Activated T-helper 1 cell treated with anti-CD3 and anti-CD28 coated beads, Interleukin-12 subunit alpha, Interleukin-12 subunit beta, Interleukin-2, Interleukin-4 antibody, amounts not matched to agents 30 ng/mL and 10 ng/mL and 1 ng/mL, durations not matched to agents 14 hours and 24 hours and 36 hours (primary cell): ENCODE measurements at places on chromosomes 6 and 20.

DNA sequence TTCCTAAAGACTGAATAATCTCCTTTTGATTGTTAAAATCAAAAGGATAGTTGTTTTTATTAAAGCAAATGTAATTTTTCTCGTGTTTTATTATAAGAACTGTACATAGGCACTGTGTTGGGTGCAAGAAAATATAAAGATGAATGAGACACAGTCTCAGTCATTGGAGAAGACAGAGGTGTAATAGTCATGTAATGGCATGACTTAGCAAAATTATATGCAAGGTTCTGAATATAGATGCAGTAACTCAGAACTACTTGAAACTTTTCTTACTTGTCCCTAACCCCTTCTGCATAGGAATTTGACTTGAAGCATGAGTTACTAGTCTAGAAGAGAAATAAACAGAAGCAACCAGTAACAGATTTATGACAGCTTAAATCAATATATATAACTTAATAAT lies 14.9 kb downstream of the WTAP start:
- no peak for DNase-seq

- peak; percentile 39 for DNase-seq
Observed at GRCh38 chr6:144344646-144345045, 59.5 kb downstream of the UTRN start.

- DNase-seq = no peak
Observed at GRCh38 chr20:35618263-35619131, 2.9 kb downstream of the SPAG4 start.

GRCh38 chr6:38640216-38640909 lies 634 bp upstream of the BTBD9 start:
- DNase-seq = no peak

- no peak for DNase-seq
Observed at GRCh38 chr20:5835321-5835821, 85.2 kb downstream of the SHLD1 start.

DNA sequence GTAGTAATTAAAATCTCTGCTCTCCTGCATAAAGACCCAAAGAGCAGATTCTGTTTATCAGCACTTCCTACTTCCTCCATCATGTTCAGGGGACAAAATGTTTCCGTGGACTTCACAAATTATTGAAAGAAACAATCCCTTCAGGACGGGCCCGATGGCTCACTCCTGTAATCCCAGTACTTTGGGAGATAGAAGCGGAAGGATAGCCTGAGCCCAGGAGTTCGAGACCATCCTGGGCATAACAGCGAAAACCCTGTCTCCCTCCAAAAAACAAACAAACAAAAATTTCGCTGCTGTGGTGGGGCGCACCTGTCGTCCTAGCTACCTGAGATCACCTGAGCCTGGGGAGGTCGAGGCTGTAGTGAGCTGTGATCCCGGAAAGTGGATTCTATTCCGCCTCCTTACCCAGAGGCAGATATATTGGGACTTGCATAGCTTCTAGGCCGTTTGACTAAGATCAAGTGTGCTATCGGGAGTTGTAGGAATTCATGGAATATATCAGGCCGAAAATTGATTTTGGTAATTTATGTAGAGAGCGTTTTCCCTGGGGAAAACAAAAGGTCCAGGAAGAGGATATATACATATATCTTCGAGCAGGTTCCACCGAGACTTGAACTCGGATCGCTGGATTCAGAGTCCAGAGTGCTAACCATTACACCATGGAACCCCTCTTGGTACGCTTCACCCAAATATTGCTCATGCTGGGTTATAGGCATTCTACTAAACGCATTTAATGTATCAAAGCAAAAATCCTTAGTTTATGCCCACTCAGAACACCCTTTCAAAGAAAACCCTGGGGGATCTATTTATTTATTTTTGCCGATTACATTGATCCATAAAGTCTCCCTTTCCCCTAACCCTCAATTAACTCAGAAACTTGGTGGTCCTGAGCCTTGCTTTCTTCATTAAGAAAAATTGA lies 74.5 kb upstream of the ZNF184 start:
- no peak for DNase-seq

DNA sequence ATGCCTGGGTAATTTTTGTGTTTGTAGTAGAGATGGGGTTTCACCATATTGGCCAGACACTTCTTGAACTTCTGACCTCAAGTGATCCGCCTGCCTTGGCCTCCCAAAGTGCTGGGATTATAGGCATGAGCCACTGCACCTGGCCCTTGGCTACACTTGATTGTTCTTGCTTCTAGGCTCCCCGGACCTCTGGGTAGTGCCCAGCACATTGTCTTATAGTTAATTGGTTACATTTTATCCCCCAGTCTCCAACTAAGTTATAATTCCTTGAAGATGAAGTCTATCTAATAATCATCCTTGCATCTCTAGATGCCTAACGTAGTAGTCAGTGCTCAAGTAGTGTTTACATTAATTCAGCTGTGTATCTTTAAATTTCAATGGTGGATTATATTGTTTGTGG lies 11.8 kb downstream of the SMPDL3A start:
- DNase-seq = no peak

DNA sequence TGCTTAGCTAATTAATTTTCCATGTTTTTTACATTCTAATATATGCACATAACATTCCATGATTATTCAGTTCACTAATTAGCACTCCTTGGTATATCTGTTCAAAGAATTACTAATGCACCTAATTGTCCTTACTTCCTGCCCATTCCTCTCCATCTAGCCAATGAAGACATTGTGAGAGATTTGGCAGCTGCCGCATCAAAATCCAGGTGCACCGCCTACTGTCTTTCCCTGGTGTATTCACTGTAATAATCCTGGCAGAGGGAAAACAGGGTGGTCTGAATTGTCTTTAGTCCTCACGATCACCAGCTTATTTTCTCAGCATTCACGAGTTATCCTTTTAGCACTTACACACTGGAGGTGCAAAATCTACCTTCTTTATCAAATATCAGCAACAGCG lies 61.0 kb upstream of the SCGN start:
- no peak for DNase-seq

DNA sequence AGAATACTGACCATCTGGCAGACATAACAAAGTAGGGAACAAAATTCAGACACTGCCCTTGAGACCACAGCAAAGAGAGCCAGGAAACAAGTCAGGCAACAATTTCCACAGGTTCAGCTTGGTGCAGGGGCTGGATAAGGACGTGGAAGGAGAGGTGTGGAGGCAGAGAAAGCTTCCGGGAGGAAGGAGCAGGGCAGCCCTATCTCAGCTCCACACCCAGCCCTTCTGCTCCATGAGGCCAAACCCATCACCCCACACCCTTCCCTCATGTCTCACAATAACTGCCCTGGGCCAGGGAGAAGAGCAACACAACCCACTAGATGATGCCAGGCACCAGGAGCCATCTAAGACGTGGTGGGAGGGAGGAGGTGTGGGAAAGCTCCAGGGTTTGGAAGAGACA lies 5.8 kb downstream of the SNHG17 start:
- no peak for DNase-seq

DNA sequence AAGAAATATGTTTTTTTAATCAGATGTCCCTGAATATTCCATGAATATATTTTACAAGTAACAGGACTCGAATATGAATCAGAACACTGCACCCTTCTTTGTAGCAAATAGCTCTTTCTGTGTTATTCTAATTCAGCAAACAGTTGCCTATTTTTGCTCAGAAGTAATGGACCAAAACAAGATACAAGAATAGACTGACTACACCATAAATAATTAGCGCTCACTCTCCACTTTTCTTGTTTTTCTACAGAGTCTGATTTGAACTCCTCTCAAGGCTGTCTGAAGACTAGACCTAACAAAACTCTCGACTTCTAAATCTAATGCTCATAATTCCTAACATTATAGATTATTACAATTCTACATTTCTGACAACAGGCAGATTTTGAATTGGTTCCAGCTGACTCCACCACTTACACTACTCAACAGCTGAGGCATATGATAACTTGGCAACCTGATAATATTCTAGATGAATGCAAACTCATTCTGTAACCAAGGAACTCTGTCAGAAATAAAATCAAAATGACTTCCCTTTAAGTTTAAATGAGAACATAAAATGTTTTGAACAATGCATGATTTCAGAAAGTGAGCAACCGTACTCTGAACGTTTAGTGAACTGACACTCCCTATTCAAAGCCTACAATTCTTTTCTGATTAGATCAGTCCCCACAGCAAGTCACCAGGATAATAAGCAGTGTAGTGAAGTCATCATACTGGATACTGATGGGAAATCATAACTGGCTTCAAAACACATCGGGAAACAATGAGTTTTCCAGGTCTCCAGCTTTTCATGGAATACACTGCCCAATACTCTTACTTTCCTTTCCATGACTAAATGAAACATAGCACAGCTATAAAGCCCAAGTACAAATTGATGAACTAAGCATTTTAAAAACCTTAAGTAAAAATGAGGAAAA lies 114.2 kb upstream of the BEND6 start:
- no peak for DNase-seq

GRCh38 chr20:43252761-43253160 lies 63.1 kb upstream of the PTPRT start:
- DNase-seq = no peak

DNA sequence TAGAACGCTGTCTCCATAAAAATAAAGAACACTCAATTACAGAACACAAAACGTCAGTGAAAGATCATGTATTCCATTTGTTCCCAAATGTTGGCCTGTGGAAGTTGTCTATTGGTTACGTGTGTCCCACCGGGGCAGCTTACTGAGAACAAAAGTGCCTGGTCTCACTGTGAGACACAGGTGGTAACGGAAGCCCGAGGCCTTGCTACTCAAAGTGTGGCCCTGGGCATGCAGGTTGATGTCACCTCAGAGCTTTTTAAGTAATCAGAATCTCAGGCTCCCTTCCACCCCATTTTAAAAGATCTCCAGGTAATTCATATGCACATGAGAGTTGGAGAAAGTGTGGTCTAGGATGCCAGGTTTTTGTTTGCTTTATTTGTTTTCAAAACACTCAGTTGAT lies 422.5 kb upstream of the OPRM1 start:
- no peak for DNase-seq

GRCh38 chr6:21144928-21145327 lies 448.6 kb upstream of the SOX4 start:
- DNase-seq = no peak

- no peak for DNase-seq
Observed at GRCh38 chr6:163260911-163261310, 153.6 kb upstream of the QKI start.

DNA sequence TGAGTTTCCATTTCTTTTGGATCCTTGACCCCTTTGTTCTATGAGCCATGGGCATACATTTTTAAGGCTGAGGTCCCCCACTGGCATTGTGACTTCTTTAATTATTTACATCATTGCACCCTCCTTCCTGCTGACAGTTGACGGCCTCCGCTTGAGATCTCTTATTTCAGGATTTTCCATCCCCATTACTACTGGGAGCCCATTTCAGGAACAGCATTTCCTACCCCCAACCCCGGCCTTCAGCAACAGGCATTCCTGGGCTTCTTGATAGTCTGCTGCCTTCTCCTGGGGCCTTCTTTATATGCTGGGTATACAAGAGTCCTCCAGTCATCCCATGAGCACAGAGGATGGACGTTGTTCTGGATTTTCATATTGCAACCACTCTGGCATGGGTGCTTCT lies 3.8 kb downstream of the ULBP1 start:
- DNase-seq = no peak

DNA sequence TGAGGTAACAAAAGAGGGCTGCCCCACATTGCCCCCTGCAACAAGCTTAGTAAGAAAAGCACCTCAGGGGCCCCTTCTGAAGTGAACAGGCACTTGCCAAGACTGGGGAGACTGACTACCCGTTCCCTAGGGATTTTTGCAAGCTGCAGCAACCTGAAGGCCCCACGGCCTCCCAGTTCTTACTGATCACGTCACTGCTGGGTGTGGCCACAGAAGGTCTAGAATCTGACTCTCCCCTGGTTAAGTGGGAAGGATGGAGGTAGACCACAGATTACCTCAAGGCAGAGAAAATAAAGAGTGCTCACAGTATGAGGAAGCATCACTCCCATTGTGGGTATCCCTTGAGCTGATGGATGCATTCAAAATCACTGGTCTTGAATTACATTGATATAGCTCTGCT lies 201.5 kb upstream of the KCNQ5 start:
- no peak for DNase-seq

DNA sequence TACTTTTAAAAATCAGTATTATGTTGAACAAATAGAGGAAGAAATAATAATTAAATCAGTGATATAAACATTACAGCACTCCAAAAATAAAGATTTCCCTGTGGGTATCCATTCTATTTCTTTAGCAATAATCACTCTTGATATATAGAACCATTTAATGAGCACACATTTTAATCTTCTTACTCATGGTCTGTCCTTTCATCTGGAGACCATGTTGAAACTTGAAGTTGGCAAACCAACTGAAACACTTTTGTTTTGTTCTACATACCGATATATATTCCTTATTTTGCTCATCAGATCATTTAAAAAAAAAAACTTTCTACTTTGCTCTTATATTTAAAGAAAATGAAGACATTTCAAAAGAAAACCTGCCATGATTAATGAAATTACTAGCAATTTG lies 13.4 kb downstream of the C6orf58 start:
- DNase-seq = no peak

DNA sequence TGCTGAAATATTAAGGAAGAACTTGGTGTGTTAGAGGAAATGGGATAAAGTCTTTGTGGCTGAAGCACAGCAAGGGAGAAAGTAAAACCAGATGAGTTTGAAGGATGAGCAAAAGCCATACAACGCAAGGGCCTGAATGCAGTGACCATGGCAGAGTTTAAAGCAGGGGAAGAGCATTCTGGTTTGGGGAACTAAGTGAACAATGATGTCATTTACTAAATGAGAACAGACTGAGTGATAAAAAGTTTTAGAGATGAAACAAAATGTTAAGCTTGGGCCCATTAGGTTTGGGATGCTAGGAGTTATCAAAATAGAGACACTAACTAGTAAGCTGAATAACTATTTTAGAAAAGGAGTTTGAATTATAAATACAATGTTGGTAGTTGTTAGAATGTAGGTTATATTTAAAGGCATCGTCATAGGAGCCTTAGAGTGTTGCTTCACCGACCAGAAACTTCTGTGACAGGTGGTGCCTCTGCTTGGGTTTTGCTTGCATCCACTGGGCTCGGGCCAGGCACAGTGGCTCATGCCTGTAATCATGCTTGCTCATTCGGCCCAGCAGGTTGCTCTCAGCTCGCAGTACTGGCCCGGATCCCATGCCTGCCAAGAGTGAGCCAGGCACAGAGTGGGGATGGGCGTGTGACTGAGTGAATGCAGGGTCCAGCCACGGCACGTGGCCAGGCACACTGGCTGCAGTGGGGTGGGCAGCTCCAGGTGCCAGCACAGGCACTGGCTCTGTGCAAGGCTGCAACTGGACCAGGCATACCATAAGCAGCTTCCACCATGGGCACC lies 37.4 kb upstream of the OPRM1 start:
- no peak for DNase-seq

- DNase-seq = no peak
Observed at GRCh38 chr20:19913927-19914614, 103.1 kb upstream of the NAA20 start.
